ENCODE measurements at places on chromosomes 16 and 17.

DNA sequence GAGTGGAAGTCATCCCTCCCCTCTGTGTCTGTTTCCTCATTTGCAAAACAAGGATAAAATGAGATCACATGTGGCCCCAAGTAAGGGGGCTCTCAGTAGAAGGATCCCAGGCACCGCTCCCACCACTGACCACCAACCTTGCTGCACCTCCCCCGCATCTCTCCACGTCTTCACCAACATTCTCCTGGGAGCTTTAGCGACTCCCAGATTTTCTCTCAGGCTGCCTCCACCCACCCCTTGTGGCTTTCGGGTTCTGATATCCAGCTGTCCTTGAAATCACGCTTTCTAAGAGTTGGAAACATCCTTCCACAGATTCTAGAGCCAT lies 16.4 kb upstream of the NTN1 start:
- no peak for DNase-seq
- peak overlapping the region; percentile 6 for H3K4me3 ChIP-seq
- H3K36me3 ChIP-seq = peaks cover 5% of the 10 kb centered on the region
- no peak overlapping the region for H3K27ac ChIP-seq
- peaks cover 13% of the 10 kb centered on the region for H3K4me1 ChIP-seq
- H3K27me3 ChIP-seq = peaks cover 94% of the 10 kb centered on the region

GRCh38 chr17:10156077-10156435 lies 42.4 kb downstream of the GAS7 start:
- no peaks in the 10 kb centered on the region for H3K36me3 ChIP-seq
- H3K4me1 ChIP-seq = peaks cover 28% of the 10 kb centered on the region
- DNase-seq = no peak
- H3K27me3 ChIP-seq = no peaks in the 10 kb centered on the region
- H3K4me3 ChIP-seq = no peak overlapping the region
- H3K27ac ChIP-seq = peak overlapping the region; percentile 92

DNA sequence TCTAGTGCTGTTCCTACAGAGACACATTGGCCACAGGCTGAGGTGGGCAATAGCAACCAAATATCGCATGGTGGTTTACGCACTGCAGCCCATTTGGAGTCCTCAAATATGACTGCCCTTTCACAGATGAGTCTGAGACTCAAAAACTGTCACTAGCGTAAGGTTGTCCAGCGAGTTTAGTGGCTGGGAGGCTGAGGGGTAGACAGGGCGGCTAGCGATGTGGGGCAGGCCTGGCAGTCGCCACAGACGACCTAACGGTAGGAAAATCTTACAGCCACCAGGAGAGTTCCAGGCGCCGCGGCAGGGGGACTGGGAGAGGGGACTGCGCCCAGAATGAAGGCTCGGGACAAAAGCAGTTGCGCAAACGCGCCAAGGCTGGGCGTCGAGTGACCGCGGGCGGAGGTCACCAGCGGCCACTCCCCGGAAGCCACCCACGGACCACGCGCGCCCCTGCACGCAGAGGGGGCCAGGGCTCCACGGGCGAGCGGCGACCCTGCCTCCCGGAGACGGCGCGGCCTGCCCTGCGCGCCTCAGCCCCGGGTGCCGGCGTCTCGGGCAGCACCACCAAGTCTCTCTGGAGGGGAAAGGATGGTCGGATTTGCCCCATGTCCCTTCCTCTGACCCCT lies 699 bp upstream of the MAP1LC3B start:
- no peaks in the 10 kb centered on the region for H3K27me3 ChIP-seq
- peaks cover 48% of the 10 kb centered on the region for H3K4me1 ChIP-seq
- no peak for DNase-seq
- peak overlapping the region; percentile 85 for H3K4me3 ChIP-seq
- H3K36me3 ChIP-seq = peaks cover 41% of the 10 kb centered on the region
- peak overlapping the region; percentile 90 for H3K27ac ChIP-seq

DNA sequence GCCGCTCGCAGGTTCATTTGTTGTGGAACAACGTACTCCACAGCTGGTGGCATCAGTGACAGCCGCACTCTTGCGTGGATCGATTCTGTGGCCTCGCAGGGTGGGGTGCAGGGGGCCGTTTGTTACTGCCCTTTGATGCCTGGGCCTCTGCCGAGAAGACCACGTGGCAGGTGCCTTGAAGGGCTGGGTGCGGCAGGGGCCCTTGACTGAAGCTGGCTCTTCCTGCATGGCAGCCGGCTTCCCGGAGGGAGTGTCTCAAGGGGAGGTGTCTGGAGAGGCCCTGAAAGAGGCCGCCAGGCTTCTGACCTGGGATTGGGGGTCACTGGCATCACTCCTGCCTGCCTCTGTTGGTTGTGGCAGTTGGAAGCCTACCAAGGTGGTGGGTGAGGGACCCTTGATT lies 43.8 kb downstream of the TBCD start:
- H3K27me3 ChIP-seq = no peaks in the 10 kb centered on the region
- peaks cover 16% of the 10 kb centered on the region for H3K36me3 ChIP-seq
- no peak for DNase-seq
- peaks cover 3% of the 10 kb centered on the region for H3K4me1 ChIP-seq
- H3K27ac ChIP-seq = peak overlapping the region; percentile 70

DNA sequence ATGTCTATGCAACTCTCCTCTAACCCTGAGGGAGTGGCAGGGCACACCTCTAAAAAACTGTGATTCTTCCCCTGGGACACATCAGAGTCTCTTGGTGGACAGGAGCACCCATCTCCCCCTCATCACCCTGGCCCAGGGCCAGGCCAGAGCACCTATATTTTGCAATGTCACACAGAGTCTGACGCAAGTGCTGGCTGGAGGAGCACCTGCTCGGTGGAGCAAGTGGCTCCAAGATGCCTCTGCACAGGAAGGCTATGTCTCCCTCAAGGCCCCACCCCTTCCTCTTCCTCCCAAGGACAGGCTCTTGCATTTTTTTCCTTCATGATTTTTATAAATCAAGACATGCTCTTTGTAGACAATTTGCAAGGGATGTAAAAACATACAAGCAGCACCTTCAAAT lies 13.3 kb downstream of the SNN start:
- peaks cover 88% of the 10 kb centered on the region for H3K36me3 ChIP-seq
- peaks cover 9% of the 10 kb centered on the region for H3K4me1 ChIP-seq
- DNase-seq = no peak
- no peaks in the 10 kb centered on the region for H3K27me3 ChIP-seq
- peak overlapping the region; percentile 35 for H3K4me3 ChIP-seq

- peak overlapping the region; percentile 65 for H3K27ac ChIP-seq
- peaks cover 5% of the 10 kb centered on the region for H3K36me3 ChIP-seq
Observed at GRCh38 chr17:5198472-5198871, 6.8 kb upstream of the ZNF594 start.

DNA sequence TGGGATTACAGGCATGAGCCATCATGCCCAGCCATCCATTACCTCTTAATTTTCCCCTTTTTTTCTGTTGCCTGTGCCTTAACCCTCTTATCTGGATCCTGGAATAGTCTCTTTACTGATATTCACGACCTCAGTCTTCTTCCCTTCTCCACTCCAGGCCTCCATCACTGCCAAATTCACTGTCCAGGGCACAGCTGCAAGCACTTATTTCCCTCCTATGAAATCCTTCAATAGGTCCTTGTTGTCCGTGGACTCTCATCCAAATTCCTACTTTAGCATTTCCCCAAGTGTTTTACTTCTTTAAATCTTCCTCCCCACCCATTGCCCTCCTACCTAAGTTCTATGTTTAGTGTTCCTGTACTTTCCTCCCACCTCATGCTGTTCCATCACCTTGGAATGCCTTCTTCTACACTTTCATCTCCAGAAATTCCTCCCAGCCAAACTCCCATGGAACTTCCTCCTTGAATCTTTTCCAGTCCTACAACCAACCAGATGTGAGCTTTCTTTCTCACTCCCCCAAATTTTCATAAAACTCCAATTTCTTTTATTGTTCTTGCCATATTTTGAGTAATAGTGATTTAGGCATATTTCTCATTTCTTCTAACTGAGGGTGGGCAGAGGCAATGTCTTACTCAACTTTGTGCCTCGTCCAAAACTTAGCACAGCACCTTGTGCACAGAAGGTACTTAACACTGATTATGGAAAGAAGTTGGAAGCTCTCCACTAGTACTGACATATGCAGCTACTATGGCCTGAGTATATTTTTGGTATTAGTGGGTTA lies 35.3 kb downstream of the FAM20A start:
- no peaks in the 10 kb centered on the region for H3K4me1 ChIP-seq
- no peaks in the 10 kb centered on the region for H3K36me3 ChIP-seq
- DNase-seq = no peak
- H3K27me3 ChIP-seq = peaks cover 15% of the 10 kb centered on the region
- H3K27ac ChIP-seq = no peak overlapping the region

GRCh38 chr17:51353296-51353695 lies 93.0 kb downstream of the UTP18 start:
- peaks cover 67% of the 10 kb centered on the region for H3K27me3 ChIP-seq
- DNase-seq = no peak
- H3K27ac ChIP-seq = no peak overlapping the region
- no peaks in the 10 kb centered on the region for H3K36me3 ChIP-seq
- H3K4me1 ChIP-seq = no peaks in the 10 kb centered on the region

- no peak overlapping the region for H3K27ac ChIP-seq
- DNase-seq = no peak
- no peak overlapping the region for H3K4me3 ChIP-seq
- peaks cover 60% of the 10 kb centered on the region for H3K27me3 ChIP-seq
- H3K4me1 ChIP-seq = peaks cover 6% of the 10 kb centered on the region
- H3K36me3 ChIP-seq = peaks cover 4% of the 10 kb centered on the region
Observed at GRCh38 chr17:39737206-39737759, 455 bp upstream of the GRB7 start.

- peaks cover 2% of the 10 kb centered on the region for H3K4me1 ChIP-seq
- peaks cover 27% of the 10 kb centered on the region for H3K27me3 ChIP-seq
- H3K4me3 ChIP-seq = no peak overlapping the region
- no peaks in the 10 kb centered on the region for H3K36me3 ChIP-seq
- DNase-seq = no peak
- H3K27ac ChIP-seq = no peak overlapping the region
Observed at GRCh38 chr16:75188832-75189477, 18.0 kb downstream of the CTRB2 start.

- H3K27me3 ChIP-seq = peaks cover 30% of the 10 kb centered on the region
- H3K36me3 ChIP-seq = peaks cover 4% of the 10 kb centered on the region
- H3K4me1 ChIP-seq = peaks cover 7% of the 10 kb centered on the region
- H3K4me3 ChIP-seq = no peak overlapping the region
Observed at GRCh38 chr16:58339452-58339981, 44.7 kb upstream of the PRSS54 start.

DNA sequence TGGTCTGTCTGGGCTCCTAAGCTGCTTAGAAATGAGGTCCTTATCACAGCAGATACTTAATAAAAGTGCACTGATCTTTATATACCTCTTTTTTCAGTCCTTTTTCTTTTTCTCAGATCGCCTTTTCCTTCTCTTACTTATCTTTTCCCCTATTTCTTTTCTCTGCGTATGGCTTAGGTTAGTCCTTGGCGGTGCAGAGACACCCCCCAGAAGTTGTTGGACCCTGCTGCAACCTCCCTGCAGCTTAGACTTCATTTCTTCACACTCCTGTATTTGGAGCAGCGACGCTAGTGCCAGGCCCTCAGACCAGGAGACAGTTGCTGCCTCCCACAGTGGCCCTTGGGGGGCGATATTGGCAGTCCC lies 67.6 kb downstream of the CENPV start:
- H3K27ac ChIP-seq = peak overlapping the region; percentile 98
- H3K4me3 ChIP-seq = peak overlapping the region; percentile 78
- H3K4me1 ChIP-seq = peaks cover 55% of the 10 kb centered on the region
- H3K36me3 ChIP-seq = no peaks in the 10 kb centered on the region

DNA sequence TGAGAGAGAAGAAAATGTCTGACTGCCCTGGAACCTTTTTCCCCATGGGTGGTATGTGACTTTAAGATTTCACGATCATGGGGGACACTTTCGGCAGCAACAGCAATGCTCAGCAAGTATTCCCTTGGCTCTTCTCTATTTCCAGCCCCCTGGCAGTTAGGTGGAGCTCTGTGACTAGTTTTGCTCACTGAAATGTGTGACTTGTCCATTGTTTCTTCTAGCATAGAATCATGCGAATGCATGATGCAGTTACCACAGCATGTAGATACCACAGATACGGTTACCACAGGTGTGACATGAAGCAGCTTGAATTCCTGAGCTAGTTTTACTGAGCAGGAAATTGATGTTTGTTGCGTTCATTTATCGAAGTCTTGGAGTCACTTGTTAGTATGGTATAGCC lies 1034.5 kb upstream of the EEF2KMT start:
- H3K27ac ChIP-seq = no peak overlapping the region
- H3K36me3 ChIP-seq = no peaks in the 10 kb centered on the region
- H3K4me1 ChIP-seq = no peaks in the 10 kb centered on the region
- no peak overlapping the region for H3K4me3 ChIP-seq
- DNase-seq = no peak

- H3K4me1 ChIP-seq = peaks cover 6% of the 10 kb centered on the region
- H3K36me3 ChIP-seq = no peaks in the 10 kb centered on the region
- no peak for DNase-seq
- H3K27me3 ChIP-seq = peaks cover 16% of the 10 kb centered on the region
Observed at GRCh38 chr16:83953796-83954576, 946 bp downstream of the OSGIN1 start.

DNA sequence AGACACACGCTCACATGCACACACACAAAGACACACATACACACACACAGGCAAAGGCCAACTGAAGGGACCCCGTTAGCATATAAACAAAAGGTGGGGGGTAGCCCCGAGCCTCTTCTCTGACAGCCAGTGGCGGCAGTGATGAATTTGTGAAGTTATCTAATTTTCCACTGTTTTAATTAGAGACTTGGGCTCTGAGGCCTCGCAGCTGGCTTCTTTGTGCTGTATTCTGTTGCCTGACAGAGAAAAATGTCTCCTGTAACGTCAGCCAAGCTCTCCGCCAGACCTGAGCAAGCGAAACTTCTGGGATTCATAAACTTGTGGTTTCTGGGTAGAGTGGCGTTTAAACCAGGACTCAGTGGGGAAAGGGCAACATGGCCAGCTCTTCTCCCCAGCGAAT lies 113.9 kb upstream of the FOXF1 start:
- H3K36me3 ChIP-seq = no peaks in the 10 kb centered on the region
- DNase-seq = no peak
- H3K4me1 ChIP-seq = no peaks in the 10 kb centered on the region
- H3K4me3 ChIP-seq = no peak overlapping the region
- peaks cover 9% of the 10 kb centered on the region for H3K27me3 ChIP-seq

DNA sequence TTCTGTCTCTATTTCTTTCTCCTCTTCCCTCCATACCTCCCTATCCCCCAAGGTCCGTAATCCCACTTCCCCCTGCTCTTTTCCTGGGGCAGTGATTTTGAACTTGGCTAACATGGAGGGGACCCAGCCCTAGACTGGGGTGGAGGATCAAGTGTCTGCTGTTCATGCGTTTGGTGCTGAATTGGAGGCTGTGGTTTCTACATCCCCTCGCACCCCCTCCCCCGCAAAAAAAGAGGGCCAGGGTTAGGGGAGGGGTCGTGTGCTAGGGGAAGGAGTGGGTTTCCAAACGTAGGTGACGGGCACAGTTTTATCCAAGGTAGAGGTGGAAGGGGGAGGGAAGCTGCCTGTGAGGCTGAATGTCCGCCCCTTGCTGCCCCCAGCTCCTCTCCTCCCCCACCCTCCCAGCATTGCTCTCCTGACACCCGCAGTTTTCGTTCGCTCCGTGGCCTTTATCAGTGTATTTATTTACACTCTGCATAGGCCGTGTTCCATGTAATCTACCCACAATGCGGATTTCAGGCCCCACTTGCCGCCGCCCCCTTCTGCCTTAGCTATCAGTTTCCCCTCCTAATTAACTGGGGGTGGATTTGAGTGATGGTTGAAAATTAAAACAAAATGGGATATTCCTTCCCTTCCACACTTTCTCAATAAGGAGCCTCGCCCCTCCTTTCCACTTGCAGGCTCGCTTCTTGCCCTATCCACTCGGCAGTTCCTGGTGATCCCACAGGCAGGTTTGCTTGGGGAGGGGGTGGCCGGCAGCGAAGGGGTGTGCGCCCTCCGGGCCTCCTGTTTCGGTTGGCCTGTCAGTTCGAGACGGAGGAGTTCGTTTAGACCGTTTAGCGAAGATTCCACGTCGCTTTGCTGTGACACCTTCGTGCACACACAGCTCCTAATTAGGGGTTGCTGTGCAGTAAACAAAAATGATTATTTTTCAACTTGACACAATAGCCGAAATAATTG lies 2.0 kb downstream of the GNAO1 start:
- no peak for DNase-seq
- H3K27me3 ChIP-seq = peaks cover 20% of the 10 kb centered on the region
- H3K4me3 ChIP-seq = peak overlapping the region; percentile 81
- peak overlapping the region; percentile 33 for H3K27ac ChIP-seq
